ENCODE measurements at places on chromosomes 16 and 17.

DNA sequence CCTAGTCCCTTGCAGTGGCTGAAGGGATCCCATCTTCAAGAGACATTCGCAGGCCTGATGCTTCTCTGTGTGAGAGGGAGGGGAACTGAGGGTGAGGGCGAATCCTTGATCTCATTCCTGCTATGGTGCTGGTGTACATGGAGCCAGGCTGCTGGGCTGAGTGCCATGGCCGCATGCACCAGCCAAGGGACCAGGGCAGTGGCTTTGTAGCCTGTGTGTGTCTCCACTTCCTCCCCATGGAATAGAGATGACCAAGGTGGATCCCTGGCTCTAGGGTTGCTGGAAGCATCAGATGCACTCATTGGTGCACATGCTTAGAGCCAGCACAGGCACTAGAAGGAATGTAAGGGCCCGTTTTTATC lies 195.0 kb downstream of the FOXL1 start:
- DNase-seq = no peak

GRCh38 chr16:75217389-75217851 lies 1.4 kb upstream of the CTRB1 start:
- no peak for DNase-seq

DNA sequence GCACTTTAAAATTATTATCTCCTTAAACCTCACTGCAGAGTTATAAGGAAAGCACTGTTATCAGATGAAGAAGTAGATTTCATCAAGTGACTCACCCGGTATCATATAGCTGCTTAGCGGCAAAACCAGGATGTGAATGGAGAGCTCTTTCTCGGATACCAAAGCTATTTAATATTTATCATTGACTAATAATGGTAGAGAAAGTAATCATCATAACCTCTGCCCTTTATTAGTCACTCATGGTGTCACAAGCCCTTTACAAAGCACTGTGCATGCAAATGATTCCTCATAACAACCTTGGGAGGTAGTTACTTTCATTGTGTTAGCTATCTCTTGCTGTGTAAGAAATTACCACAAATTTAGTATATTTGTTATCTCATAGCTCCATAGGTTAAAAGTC lies 592.9 kb downstream of the MAF start:
- no peak for DNase-seq

DNA sequence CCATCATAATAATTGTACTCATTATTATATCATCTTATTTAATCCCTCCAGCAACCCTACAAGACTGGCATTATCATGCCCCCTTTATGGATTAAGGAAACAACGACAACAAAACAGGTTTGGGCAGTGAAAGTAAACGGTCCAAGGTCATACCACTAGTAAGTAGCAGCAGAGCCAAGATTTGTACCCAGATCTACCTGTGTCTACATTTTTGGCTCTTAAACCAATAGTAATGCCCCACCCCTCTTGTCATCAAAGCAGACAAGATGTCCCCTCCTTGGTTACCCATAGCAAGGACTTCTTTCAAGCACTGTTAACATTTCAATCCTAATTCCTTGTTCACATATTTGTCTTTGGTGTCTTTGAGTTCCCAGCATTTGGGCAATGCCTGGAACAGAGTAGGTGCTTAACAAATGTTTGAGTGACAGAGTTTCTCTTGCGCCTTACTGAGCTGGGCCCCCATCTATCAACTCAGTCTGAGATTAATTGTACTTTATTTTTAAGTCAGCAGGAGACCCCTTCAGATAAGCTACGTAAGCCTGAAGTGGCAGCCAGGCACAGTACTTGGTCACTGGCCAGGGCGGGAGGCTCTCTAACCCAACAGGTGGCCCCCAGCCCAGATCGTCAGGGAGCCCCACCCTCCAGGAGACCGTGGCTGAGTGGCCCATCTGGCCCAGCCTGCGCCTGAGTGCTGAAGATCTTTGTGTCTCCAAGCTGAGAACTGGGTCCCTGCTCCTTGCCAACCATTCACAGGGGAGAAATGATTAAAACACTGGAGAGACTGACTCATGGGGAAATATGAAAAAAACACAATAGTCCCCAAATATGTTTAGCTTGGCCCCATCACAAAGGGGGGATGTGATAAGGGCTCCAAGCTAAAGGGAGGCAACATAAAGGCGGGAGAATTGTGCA lies 75.8 kb downstream of the AXIN2 start:
- DNase-seq = no peak

DNA sequence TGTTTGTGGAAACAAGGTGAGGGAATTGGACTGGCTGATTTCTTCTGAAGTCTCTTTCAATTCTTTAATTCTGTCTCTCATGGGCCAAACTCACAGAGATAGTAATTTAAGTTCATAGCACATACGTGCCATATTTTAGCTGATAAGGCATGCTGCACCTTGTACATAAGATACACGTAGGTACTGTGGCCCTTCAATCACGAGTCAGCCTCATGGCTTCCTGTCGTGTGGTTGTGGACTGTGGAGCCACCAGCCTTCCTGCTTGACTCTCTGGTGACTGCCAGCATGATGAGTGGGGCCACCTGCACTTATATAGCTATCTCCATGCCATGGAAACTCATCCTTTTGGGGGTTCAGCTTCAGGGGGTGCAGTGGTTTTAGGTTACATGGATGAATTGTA lies 25.1 kb downstream of the KSR1 start:
- DNase-seq = no peak

- no peak for DNase-seq
Measured at GRCh38 chr16:87801679-87802259, 36.0 kb upstream of the KLHDC4 start.

DNA sequence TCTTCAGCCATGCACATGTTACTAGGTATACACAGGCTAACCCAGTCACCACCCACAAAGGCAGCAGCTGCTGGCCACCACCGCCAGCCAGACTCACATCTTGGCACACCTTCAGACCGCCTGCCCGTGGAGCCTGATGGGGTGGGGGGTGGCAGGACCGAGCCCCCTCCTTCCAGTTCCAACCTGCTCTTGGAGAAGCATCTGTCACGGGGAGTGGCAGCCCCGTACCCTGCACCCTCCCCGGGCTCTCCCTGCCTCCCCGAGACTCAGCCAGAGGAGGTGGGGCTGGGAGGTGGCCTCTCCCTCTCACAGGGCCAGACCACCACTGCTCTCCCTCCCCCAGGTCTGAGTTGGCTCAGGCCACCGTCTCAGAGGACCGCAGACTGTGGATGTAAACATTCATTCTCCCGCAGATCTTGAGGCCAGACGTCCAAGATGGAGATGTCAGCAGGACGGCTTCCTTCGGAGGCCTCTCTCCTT lies 11.3 kb upstream of the RBFOX3 start:
- DNase-seq = no peak

DNA sequence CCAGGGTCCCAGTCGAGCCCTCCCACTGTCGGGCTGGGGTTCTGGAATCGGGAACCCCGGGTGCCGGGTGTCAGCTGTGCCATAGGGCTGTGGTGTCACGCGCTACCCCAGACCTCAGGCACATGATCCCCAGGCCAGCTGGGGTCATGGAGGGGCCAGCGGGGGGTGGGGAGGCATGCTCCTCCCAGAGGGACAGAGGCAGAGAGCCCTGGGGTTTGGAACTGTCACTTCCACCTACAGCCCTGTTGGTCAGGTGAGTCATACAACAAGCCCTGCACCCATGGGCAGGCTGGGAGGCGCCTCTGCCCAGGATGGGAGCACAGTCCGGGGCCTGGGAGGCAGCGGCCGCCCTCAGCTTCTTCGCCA lies 63.0 kb downstream of the BAIAP2 start:
- DNase-seq = no peak

DNA sequence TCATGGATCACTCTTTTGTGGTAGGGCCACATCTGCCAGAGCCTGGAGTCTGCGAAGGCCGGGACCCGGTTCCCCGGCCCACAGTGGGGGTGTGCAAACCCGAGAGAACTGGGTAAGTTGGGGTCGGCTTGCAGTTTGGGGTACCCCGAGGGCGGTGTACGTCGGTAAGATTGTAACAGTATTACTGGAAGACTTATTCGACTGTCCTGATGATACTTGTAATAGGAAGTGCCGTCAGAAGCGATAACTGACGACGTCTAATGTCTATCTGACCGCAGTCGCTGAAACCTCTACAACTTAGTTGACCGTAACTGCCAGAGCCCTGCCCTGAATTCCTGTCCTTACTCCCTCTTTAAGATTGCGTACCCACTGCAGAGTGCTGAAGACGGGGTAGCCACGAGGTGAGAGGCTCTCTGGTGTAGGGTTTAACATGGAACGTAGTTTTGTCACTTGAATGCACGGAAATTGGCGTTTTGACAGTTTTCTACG lies 24.0 kb downstream of the TRPV2 start:
- DNase-seq = no peak

DNA sequence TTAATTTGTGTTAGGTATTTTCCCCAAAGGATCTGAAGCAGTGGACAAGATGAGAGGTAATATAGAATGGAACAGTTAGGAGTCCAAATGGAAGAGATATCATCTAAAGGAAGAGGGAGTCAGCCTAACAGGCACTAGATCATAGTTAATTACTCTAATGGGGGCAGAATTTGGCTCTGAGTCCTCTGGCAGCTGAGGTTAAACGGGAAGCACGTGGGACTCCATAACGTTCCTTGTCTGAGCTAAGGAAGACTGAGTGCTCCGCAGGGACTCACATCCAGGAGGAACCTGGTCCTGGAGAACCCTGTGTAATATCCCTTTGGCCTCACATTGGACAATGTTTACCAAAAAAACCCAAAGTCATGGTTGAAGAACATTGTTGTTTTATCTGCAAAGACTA lies 46.6 kb upstream of the TEX2 start:
- no peak for DNase-seq

- no peak for DNase-seq
Measured at GRCh38 chr17:48609033-48609432, 1.8 kb downstream of the HOXB7 start.

DNA sequence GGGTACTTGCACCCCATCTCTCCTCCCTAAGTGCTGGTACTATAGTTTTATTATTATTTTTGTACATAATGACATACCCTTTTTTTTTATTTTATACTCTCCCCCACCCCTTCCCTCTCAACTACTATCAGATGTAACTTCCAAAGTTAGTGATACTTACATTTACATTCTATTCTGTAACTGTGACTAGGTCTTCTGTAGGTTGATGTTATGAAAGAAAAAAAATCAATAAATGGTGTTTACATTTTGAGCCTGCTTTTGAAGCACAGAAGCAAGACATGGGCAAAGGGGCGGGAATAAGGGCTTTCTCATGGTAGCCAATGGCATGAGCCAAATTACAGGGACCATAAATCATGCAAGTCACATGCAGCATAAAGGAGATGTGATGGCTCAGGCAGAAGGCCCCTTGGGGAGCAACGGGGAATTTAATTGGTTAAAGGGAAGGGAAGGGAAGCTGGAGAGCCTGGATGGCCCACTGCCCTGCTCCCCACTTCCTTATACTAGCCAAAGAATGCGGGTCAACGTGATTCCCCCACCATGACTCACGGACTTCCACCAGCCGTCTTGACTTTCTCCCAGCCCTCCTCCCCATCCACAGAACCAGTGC lies 2.4 kb upstream of the ACSF2 start:
- DNase-seq = no peak

GRCh38 chr17:68624381-68624780 lies 23.2 kb upstream of the FAM20A start:
- DNase-seq = no peak

- DNase-seq = peak; percentile 26
Measured at GRCh38 chr17:68462381-68463210, 5.3 kb upstream of the WIPI1 start.

GRCh38 chr16:84928679-84929420 lies 82.5 kb downstream of the ZDHHC7 start:
- no peak for DNase-seq

GRCh38 chr16:86138121-86139085 lies 239.4 kb downstream of the IRF8 start:
- DNase-seq = no peak

GRCh38 chr17:45578516-45579455 lies 88.3 kb upstream of the PLEKHM1 start:
- DNase-seq = no peak

DNA sequence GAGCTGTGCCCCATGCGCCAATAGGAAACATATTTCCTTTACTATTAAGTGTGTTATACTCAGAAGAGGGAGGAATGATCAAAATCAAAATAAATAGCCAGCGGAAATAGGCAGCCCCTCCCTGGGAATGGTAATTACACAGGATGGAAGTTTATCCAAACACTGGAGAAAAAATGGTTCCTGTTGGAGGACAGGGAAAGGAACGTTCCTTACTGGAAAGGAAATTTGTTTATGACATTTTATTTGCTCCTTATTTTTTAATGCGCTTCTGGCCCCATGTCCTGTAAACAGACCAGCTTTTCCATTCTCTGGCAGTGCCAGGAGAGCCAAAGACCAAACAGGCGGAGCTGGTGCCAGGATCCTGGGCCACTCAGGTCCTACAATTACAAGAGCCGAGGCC lies 273.7 kb downstream of the SOX9 start:
- no peak for DNase-seq

DNA sequence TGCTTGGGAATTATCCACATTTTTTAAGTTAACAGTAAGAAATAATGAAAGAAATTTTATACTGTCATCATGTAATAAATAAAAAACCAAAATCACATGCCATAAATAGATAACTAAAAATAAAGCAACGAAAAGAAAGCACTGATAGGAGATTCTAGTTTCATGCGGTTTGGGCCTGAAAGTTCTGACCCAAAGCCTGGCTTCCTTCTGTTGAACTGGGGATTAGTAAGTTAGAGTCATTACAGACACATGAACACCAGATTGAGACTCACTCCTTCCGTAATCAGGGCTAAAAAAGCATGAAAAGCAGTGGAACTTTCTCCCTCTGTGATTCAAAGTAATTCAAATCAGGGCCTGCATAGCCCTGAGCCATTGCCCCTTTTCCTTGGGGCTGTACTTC lies 13.2 kb upstream of the SLC6A2 start:
- no peak for DNase-seq

DNA sequence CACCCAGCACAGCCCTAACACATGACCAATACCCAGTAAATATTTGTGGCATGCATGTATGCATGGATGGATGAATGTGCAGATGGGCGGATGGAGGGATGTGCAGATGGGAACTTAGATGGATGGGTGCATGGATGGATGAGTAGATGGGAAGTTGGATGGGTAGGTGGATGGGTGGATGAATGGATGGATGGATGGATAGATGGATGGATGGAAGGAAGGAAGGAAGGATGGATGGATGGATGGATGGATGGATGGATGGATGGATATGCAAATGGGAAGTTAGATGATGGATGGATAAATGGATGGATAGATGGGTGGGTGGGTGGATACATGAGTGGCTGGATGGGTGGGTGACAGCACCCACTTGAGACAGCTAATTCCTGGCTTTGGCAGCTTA lies 193.2 kb upstream of the TNRC6C start:
- no peak for DNase-seq

GRCh38 chr17:80018917-80019651 lies 16.6 kb downstream of the TBC1D16 start:
- DNase-seq = no peak

GRCh38 chr17:40062329-40063186 lies at the start of gene THRA:
THRA (plus strand) TSS chr17:40062965; CDS start chr17:40074489, 11,524 bp downstream.
- peak; percentile 44 for DNase-seq

GRCh38 chr17:29929533-29930408 lies at the start of gene SSH2:
SSH2 (minus strand) TSS chr17:29930228; CDS start chr17:29930000, 228 bp downstream.
- DNase-seq = peak; percentile 77

Measured in stimulated activated CD4-positive, alpha-beta T cell treated with anti-CD3 and anti-CD28 coated beads, Interleukin-1b, Interleukin-23, amount 100 ng/mL, for 4 hours (primary cell).